ENCODE measurements at places on chromosomes 16 and 17.
A peak's percentile ranks its signal among the peaks of the same experiment; 100 is the strongest.

GRCh38 chr16:60142619-60143347 is 1408.7 kb upstream of the GOT2 start:
- DNase-seq = no peak

GRCh38 chr17:56977673-56978395 is at the start of gene SCPEP1:
SCPEP1 (plus strand) TSS chr17:56978131; CDS start chr17:56978160, 29 bp downstream.
- peak; percentile 87 for DNase-seq

- no peak for DNase-seq
Measured at GRCh38 chr16:13633391-13633861, 286.5 kb upstream of the ERCC4 start.

GRCh38 chr17:2266865-2267228 is 36.7 kb downstream of the SMG6 start:
- DNase-seq = no peak

DNA sequence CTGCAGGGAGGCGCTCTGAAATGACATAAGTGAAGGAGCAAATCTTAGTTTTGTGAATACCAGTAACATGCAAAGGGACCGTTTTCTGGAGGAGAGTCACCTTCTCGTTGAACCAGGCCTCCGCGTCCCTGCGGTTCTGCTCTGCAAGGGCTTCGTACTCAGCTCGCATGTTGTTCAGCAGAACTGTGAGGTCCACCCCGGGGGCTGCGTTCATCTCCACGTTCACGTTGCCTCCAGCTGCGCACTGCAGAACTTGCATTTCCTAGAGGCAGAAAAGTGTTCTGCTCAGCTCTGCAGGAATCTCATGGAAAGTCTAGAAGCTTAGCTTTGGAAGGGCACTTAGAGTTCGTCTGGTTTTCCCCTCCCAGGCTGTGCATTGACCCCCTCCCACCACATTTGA is 4.1 kb downstream of the KRT25 start:
- no peak for DNase-seq

DNA sequence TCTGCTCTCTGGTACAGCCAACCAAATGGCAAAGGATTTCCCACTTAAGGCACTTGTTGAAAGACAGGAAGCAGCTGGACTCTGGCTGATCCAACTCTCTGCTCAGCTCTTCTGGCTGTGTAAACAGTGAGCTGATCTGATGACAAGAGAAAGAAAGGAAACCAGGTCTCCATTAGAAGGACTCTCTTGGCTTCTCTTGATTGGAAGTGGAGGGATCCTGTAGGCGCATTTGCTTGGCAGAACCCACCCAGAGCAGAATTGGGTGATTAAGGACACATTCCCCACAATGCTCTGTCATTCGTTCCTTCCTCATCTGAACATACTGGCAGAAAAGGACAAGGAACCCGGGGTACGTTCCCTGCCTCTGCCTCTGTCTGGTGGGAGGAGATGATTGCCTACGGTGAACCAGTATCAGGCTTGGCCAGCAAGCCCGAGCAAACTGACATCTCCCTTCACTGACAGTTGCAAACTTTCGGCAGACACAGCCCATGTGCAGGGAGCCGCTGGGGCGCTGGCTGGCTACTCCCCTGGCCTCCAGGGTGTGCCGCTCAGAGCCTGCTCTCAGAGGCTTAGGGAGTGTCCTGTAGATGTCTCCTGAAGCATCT is 29.1 kb downstream of the LDHD start:
- DNase-seq = no peak

- DNase-seq = no peak
Measured at GRCh38 chr17:1737531-1738291, 5.0 kb upstream of the SERPINF2 start.

DNA sequence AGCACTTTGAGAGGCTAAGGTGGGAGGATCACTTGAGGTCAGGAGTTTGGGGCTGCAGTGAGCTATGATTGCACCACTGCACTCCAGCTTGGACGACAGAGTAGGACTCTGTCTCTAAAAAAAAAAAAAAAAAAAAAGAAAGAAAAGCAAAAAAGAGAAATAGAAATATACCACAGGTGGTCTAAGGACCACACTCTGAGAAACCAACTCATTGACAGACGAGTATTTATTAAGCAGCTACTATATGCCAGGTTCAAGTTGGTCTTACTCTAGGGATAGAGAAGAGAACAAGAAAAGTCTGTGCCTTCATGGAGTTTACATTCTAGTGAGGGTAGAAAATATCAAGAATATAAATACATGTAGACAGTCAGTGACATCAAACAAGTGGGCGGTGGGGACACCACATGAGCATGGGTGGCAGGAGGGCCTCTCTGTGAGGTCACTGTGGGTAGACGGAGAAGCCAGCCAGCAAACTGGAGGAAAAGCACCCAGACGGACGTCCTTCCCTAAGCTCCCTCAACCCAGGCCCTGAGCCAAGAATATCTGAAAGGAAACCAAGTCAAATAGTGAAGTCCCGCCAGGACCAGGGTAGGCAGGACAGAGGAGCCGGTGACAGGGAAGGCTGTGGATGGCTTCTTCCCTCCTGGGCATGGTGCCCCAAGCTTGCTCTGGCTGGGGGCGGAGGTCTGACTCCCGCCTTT is 4.7 kb downstream of the CDIPT start:
- DNase-seq = no peak

- DNase-seq = no peak
Measured at GRCh38 chr17:65154770-65155589, 17.8 kb downstream of the RGS9 start.

DNA sequence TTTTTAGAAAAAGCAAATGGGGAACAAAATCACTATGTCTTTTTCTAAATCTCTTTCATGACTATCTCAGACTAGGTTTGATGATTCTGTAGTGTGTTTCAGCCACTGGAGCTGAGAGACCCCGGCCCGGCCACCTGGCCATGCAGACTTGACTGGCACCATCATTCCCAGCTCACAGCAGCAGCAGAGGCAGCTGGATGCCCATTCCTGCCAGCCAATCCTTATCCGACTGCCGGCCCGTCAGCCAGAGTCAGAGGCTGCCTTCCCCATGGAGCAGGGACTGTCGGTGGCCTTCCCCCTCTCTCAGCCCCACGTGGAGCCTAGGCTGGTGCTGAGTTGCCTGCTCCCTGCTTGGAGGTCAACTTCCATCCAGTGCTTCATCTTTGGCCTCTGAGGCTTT is 56.0 kb upstream of the WSB1 start:
- DNase-seq = no peak

DNA sequence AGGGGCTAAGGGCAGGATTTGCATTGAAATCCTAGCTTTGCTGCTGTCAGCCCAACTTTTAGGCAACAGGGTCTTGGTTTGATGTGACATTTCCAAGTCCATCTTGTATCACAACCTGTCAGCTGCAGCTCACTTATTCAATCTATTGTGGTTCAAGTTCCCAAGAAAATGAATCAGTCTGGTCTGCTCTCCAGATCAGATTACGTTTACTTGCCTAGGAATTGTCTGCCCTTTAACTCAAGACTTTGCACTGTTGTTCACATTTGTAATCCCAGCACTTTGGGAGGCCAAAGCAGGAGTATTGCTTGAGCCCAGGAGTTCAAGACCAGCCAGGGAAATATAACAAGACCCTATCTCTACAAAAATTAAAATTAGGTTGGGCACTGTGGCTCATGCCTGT is 10.0 kb downstream of the STX4 start:
- DNase-seq = no peak

DNA sequence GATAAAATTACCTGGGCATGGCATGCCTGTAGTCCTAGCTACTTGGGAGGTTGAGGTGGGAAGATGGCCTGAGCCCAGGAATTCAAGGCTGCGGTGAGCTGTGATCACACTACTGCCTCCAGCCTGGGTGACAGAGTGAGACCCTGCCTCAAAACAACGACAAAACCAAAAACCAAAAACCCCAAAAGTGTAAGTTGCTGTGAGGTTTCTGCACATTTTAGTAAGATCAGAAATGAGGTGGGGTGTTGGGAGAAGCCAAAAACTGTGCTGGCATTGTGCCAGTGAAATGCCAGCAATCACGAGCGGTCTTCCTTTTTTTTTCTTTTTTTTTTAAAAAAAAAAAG is 114.6 kb downstream of the PITPNC1 start:
- no peak for DNase-seq

GRCh38 chr17:66465701-66466100 is 163.3 kb downstream of the PRKCA start:
- no peak for DNase-seq

DNA sequence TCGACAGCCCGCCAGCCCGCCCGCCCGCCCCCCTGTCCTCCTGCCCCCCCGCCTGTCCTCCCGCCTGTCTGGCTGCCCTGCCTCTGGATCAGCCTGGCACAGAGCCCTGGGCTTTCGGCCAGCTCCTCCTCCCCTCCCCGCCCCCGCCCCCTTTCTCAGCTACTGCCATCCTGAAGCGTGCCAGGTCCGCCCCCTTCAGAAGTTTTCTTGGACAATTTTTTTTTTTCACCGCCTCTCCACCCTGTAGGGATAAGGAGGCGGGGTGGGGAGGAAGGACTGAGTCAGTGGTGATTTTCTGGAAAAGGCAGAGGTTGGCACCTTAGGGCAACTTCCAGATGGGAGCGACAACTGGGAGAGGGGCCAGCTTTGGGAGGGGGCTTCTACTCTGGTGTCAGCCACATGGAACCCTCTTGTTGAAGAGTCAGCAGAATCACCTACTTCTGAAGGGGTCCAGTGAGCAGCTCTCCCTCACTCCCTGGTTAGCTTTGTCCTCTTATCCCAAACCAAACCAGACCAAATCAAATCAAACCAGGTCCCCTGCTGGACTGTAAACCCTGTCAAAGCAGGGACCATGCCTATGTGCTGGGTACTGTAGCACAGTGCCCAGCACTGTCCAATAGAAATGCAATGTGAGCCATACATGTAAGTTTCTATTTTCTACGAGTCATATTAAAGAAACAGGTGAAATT is 19.7 kb downstream of the IGF2BP1 start:
- DNase-seq = no peak

- DNase-seq = no peak
Measured at GRCh38 chr17:64503821-64504768, 2.0 kb downstream of the DDX5 start.

DNA sequence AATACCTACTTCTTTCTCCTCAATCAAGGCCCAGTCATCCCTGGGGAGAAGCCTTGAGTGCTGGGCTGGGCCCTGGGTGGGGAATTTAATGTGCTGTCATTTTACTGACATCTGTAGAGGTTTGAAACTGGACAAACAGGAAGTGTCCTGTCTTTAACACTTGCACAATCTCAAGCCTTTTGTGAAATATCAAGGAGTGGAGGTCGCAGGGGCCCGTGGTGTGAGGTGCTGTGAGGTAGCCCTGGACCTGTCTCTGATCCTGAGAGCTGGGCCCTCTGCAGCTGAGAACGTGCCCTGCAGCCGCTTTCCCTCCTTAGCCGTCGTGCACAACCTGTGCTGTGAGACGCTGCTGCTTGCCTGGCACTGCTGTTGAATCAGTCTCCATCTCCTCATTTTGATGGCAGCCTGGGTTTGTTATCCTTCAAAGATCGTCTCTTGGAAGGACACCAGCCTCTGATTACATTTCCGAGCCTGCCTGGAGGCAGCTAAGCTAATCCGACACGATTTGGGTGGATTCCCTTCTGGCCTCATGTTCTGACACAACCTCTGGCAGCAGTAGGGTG is 29.9 kb downstream of the SMARCE1 start:
- DNase-seq = no peak

DNA sequence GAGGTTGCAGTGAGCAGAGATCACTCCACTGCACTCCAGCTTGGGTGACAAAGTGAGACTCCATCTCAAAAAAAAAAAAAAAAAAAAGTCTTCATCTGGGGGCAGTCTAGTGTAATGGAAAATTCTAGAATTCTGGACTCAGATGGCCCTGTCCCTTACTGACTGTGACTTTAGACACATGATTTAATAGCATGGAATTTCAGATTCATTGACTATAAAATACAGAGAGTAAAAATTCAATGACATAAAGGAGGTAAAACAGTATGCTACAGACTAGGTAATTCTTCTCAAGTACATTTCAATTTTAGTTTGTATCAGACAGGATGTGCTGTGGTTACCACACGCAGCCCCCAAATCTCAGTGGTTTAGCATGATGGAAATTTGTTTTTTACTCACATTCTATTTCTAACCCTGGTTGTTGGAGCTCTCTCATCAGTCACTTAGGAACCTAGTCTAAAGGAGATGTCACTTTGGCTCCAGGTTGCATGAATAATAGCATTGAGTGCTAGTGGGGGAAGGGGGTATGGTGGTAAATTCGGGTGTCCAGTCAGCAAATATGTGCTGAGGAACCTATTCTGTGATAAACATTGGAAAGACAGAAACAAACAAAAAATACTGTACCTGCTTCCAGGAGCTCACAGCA is 444.0 kb downstream of the XYLT1 start:
- no peak for DNase-seq
